Karpas-422 (cell line): ENCODE measurements at places on chromosomes 2 and 18. TPM values are rescaled to one million over a fixed set of nuclear protein-coding genes. Genes with fewer than 3 reads are reported as not detected.

The ALPP gene
- not detected in 2 replicates for total RNA-seq

The FOXD4L1 gene
- total RNA-seq, result 0.60 and 0.72 TPM in 2 replicates

The CNDP1 gene
- total RNA-seq, result 0.11 TPM in 1 of 2 replicates, not detected in the other

The HDLBP gene
- total RNA-seq, result 141 and 167 TPM in 2 replicates

The SGO2 gene
- total RNA-seq, result 14.3 and 32.3 TPM in 2 replicates

The IL1B gene
- not detected in 2 replicates for total RNA-seq

The UGT1A3 gene
- not detected in 2 replicates for total RNA-seq

The NTSR2 gene
- total RNA-seq, result not detected in 2 replicates

The PER2 gene
- total RNA-seq, result 19.0 and 23.3 TPM in 2 replicates

The NEU4 gene
- not detected in 2 replicates for total RNA-seq

DNA sequence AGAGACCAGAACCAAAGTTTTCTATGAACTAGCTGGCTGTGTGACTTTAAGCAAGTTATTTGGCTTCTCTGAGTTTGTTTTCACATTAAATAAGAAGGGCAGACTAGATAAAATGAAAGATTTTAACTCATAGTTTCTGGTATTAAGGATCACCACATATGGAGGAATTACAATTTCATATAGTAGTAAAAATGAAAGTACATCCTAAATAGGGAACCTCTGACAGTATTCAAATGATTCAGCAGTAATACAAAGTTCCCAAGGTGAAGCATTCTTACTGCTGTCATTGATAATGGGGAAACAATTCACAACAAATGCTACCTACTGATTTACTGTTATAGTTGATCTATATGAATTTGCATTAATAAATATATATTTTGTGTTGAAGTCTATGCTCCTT lies 170.3 kb upstream of the VRK2 start:
- DNase-seq, result no peak

DNA sequence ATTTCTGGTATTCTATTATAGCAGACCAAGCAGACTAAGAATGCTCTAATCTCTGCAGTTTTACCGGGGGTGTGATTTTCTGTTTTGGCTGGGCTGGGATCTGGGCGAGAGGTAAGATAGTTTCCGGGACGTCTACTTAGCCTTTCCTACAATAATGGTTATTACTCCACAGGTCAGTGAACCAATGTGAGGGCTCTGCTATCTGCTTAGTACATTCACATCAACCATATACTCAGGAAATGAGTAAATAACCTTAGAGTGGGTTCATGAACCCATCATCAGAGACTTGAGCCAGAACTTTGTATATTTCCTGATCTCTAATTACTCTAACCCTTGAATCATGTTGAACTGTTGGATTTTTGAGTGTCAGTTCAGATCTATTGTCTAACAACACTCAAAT lies 90.1 kb upstream of the NOL4 start:
- DNase-seq, result no peak

- peak; percentile 77 for DNase-seq
Observed at GRCh38 chr2:226839161-226839560, 3.3 kb downstream of the RHBDD1 start.

- no peak for DNase-seq
Observed at GRCh38 chr2:235041221-235041917, 89.6 kb downstream of the SH3BP4 start.

DNA sequence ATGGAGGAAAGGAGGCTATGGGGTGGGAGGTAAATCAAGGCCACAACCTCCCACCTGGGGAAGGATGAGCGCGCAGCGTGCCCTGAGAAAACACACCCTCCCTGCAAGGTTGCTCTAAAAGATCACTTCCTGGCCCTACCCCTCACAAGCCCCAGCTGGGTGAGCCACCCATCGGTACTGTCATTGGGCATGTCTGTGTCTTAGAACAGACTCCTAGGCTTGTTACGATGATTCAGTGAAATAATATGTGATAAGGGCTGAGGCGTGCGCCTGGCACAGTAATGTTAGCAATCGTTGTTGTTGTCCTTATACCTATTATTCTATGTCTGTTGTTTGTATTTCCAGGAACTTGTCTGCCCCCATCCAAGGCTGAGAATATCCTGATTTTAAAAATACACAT lies 175.1 kb downstream of the ZFP36L2 start:
- no peak for DNase-seq

GRCh38 chr2:235168174-235168979 lies 216.6 kb downstream of the SH3BP4 start:
- DNase-seq, result no peak

- no peak for DNase-seq
Observed at GRCh38 chr2:14928056-14928455, 295.5 kb downstream of the LRATD1 start.

DNA sequence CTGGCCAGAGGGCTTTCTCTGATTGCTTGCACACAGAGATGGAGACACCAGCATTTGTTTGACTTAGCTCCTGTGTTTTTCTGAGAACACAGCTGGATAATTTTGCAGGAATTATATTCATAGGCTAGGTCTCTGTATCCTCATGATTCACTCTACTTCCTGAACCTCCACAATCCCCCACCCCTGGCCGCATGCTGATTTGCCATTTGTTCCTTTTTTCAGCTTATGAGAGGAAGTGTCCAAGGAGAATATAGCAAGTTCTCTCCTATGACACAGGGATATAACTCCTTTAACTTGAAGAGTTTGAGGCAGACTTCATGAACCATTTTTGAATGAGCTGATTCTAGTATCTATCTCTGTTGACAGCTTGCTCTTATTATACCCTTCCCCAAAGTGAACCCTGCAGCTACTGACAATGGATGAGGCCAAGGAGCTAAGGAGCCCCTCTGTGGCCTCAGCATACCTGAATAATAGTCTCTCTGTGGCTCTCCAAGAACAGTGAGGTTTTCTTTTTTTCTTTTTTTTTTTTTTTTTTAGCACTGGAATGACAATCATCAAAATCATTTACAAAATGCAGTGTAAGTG lies 15.4 kb downstream of the CAVIN2 start:
- no peak for DNase-seq

GRCh38 chr2:84919885-84920580 lies 14.6 kb downstream of the TMSB10 start:
- peak; percentile 50 for DNase-seq

DNA sequence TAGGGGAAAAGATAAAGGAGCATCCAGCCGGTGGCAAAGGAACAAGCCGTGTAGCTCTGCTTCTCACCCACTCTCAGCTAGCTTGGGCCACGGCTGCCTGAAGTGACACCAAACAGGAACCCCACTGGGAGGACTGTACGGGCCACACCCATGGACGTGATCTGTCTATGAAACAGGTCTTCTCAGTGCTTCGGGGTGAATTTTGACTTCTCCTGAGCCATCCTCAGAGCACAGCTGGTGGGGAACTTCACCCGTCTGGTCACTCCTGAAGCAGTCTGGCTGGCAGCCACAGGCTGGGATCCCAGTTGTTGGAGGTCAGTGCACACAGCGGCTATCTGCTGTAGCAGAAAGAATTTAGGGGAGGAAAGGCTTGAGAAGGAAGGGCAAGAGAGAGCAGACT lies 223.8 kb downstream of the FAM210A start:
- no peak for DNase-seq

- DNase-seq, result no peak
Observed at GRCh38 chr2:132830321-132830827, 160.4 kb upstream of the LYPD1 start.

- DNase-seq, result no peak
Observed at GRCh38 chr18:30072609-30073385, 969.7 kb downstream of the DSC3 start.

DNA sequence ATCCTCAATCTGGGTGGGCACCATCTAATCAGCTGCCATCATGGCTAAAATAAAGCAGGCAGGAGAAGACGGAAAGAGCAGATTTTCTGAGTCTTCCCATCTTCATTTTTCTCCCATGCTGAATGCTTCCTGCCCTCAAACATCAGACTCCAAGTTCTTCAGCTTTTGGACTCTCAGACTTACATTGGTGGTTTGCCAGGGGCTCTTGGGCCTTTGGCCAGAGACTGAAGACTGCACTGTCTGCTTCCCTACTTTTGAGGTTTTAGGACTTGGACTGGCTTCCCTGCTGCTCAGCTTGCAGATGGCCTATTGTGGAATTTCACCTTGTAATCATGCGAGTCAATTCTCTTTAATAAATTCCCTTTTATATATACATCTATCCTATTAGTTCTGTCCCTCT lies 36.6 kb downstream of the DIPK1C start:
- DNase-seq, result no peak

GRCh38 chr18:56390626-56391025 lies 247.8 kb downstream of the TXNL1 start:
- no peak for DNase-seq

DNA sequence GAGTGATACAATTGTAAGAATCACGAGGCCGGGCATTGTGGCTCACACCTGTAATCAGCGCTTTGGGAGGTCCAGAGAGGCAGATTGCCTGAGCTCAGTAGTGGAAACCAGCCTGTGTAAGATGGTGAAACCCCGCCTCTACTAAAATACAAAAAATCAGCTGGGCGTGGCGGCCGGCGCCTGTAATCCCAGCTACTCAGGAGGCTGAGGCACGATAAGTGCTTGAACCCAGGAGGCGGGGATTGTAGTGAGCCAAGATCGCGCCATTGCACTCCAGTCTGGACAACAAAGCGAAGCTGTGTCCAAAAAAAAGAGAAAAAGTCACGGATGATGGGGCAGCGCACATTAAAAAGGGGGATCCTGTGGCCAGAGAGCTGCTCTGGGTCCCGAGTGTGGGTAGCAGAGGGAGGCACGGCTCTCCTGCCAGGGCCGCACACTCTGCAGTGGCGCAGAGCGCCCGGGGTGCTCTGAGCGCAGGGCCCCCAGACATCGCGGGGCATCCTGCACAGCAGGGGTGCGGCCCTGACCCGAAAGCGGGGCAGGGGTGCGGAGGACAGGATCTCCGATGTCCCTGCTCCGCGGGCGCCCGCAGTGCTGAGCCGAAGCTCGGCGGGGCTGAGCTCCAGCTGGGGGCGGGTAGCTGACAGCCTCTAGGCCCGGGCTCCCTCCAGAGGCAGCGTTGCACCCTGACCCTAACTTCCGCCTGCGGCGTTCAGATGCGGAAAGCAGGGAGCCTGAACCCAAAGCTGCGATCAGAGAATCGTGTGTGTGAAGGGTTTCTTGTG lies 30.4 kb upstream of the RAB6D start:
- DNase-seq, result no peak

GRCh38 chr2:33220533-33220932 lies 255.9 kb upstream of the RASGRP3 start:
- no peak for DNase-seq

DNA sequence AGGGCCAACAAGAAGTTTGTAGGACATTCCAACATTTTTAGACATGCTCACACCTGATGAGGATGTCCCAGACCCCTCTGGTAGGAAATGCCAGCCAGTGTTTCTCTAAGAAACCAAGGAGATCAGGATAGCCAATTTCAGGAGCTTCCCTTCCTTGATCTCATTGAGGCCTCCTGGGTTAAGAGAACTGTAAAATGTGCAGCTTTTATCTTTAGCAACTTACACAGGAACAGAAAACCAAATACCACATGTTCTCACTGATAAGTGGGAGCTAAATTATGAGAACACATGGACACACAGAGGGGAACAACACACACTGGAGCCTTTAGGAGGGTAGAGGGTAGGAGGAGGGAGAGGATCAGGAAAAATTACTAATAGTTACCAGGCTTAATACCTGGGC lies 99.6 kb upstream of the MAP2 start:
- DNase-seq, result no peak

DNA sequence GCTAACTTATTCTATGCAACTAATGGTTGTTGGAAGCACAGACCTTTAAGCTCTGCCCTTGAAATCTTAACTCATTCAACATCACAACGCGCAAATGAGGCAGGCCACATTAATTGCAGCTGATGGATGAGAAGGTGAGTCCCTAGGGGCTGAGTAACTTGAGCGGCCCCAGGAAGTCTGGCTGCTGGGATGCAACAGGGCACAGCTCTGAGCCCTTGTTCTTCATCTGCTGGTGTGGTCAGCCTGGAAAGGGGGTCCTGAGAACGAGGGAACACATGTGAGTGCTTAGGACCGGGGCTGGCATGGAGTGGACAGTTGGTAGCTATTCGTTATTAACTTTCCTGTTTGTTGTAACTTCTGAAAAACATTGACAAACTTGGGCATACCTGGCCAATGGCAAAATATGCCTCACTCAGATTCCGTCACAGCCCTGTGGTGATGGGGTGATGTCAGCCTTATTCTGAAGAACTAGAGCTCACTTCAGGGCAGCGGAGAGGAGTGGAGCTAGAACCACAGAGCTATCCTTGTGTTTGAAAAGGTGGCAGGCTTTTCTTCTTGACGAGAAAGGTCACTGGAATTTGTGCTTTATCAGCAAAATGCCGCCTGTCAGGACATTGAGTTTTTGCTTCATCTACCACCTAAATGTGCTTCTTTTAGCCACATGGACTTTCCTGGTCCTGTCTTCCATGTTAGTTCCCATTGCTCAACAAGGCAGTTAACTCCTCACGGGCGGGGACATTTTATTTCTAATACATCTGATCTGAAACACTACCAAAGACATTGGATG lies 145.9 kb upstream of the FHL2 start:
- no peak for DNase-seq

GRCh38 chr18:59272891-59273758 lies at the start of gene RAX:
Gene RAX (minus strand): TSS chr18:59273454. CDS start chr18:59273206, 248 bp downstream.
- no peak for DNase-seq

DNA sequence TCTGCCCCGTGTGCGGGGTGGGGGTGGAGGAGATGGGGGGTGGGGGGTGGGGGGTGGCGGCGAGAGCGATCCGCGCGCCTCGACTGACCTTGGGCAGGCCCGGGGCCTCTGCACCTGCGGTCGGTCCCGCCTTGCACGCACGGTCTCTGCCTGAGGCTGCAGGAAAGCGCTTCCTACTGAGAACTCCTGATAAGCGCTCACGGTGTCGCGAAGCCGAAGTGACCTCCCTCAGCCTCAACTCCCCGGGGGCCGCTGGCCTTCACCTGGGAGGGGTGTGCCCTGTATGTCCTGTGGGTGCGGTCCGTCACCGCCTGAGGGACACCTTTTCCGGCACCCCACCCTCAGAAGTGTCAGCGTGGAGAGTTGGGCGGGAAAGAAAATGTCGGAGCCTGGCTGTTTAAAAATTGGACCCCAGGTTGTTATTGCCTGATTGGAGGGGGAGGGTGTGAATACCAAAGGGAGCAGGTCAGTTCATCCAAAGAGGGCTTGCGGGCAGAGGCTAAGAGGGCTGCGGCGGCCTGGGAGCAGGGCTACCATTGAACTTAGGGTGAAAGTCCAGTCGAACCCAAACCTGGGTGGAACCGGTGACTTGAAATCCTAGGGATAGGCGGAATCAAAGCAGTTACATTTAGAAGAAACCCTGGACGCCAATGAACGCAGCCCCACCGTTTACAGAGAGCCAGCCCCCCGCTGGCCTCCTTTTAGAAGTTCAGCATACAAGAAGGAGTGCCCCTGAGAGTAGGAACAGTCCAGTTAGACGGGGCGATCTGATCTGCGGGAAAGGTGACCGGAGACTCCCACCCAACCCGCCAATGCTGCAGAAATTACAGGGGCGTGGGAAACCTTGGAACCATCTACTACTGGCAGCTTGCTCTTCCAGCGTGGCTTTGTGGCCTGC lies 1.2 kb downstream of the MAL start:
- no peak for DNase-seq

- DNase-seq, result no peak
Observed at GRCh38 chr2:71129902-71130151, 202 bp downstream of the MCEE start.
